ENCODE measurements at places on chromosomes 4 and X.

DNA sequence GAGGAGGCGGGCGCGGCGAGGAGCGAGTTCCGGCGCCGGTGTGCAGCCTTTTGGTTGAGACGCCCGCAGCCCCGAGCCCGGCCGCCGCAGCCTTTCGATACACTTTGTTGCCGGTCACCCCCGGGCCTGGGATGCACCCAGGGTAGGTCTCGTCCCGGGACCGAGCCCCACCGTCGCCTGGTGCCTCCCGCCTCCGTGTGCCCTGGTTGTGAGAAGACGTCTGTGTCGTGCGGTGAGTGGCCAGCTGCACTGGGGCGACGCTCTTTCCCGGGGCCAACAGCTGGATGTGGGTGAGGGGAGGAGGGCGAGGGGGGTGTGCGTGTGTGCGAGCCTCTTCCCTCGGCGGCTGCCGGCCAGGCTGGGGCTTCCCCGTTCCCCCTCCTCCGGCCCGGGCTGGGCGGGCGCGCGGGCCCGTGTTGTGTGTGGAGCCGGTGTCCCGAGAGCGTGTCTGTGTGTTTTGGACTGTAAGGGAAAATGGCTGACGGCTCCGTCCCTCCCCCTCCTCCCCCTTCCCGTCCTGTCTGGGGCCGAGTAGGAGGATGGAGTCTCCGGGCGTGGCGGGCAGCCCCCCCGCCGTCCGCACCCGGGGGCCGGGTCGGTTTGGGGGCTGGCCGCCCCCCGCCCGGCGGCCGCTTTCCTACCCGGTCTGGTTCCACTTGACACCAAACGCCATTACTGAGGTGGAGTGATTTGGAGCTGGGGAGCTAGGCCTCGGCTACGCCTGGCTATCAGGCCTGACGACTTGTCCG, 807 bp downstream of the USP9X start:
- no peak for DNase-seq

DNA sequence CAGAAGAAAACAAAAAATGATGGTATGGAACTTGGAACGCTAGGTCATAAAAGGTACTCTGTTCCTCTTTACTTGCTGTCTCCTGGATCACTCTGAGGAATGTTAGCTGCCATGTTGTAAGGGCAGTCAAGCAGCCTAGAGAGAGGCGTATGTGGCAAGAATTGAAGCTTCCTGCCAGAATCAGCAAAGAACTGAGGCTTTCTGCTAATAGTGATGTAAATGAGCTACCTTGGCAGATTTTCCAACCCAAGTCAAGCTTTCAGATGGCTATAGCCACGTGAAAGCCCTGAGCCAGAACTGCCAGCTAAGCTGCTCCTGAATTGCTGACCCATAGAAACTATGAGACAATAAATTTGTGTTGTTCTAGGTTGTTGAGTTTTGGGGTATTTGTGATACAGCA, 38.7 kb downstream of the AASDH start:
- DNase-seq, result no peak

DNA sequence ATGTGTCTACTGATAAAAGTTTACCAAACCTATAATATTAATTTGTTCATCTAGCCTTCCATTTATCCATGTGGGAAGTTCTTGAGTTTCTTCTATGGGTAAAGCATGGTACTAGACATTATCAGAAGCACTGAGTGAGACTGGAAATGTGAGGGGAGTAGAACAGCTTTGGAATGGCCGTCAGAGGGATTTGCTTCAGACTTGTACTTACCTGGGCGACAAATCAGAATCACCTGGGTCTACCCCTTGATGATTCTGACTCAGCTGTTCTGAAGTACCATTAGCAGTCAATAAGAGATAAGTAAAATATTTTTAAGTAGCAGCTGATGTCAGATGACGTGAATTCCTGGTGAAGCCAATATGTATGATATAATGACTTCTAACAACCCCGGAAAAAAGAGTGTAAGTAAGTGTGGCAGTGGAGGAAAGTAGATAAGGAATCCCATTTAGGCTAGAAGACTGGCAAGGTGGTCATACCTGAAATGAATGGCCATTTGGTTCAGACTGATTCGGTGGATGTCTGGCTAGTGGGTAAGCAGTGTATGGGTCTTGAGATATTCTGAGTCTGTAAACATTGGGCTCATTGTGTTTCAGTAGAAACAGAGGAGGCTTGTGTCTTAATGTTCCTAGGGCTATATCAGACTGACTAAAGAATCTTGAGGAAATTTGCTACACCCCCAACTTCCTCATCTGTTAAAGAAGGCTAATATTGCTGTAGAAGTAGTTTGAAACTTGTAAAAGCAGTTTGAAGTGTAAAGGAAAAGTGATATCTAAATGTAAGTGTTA, 409.2 kb downstream of the NKX6-1 start:
- no peak for DNase-seq

- DNase-seq, result no peak
Observed at GRCh38 chrX:132984058-132984650, 25.7 kb upstream of the HS6ST2 start.

DNA sequence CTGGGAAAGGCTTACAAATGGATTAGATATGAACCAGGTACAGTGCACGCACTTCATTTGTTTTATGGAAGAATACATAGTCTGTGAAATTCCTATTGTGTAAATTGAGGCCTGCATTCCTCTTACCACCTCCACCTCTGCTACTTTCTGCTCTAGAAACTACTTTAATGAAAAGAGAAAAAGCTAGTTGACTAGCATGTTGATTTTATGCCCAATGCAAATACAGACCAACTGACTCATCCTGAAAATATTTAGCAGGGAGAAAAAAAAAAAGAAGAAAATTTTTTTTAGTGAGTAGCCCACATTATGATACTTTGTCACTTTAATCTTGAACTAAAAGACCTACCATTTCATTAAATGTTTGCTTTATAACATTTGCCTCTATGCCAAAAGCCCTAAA, 41.2 kb downstream of the DCLK2 start:
- no peak for DNase-seq

DNA sequence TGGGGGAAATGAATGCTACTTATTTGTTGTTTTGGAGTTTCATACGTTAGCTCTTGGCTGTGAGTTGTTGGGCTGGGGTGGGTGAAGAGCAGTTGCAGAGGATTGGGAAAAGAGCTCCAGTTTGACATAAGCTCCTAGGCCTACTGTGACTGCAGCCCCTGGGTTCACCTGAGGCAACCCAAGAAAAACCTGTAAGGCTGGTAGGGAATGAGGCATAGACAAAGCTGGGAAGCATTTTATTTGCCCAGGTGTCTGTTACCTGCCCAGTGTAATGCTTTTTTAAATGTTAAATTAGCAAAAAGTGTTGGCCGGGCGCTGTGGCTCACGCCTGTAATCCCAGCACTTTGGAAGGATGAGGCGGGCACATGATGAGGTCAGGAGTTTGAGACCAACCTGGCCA, 160.0 kb downstream of the FHIP1A start:
- DNase-seq, result no peak

DNA sequence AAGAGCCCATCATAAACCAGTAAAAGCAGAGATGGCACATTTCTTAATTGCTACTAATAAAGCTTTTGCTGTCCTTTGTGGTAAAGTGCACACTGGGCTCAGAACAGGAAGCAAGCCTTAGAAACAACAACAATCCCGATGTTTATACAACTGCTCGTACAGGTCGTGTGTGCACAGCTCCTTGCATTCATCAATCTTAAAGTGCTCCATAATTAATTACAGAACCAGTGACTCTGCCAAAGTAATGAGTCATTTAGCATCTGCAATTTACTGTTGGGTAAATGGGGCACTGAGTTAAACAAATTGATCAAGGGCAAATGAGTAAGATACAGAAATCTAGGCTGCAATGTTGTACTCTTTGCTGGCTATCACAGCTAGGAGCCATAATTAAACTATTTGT, 61.3 kb upstream of the TXK start:
- DNase-seq, result no peak

GRCh38 chrX:12245650-12246645, 107.7 kb downstream of the FRMPD4 start:
- no peak for DNase-seq

GRCh38 chrX:24334461-24334860, 20.6 kb upstream of the SUPT20HL2 start:
- no peak for DNase-seq

DNA sequence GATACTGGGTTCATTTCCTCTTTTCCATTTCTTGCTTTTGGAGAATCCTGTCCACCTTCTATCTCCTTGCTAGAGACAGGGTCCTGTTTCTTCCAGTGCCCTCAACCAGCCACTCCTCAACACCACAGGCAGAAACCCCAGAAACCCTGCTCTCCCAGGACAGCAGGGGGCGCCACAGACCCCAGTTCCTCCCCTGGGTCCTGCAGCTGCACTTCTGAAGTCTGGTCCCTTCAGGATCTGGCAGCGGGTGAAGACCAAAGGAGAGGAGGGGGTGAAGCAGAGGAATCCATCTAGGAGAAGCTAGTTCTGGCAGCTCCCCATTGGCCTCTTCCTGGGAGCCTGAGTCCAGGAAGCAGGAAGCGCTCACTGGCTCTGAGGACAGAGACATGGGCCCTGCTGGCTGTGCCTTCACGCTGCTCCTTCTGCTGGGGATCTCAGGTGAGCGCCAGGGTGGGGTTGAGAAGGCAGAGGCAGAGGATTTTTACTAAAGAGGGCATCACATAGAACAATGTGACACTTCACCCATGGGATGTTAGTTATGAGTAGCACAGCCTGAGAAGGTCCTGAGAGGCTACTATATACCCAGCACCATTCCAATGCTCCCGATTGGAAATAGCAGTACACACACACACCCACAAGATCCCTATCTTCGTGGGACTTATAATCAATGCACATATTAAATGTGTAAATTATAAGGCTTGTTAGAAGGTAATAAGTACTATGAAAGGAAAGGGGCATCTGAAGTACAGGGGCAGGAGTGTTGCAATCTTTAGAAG, at the start of gene PRSS48:
TSS of gene PRSS48 (plus strand) at position 375 of the 776 bp plus-strand sequence. CDS start at position 387, 12 bp downstream.
- no peak for DNase-seq

DNA sequence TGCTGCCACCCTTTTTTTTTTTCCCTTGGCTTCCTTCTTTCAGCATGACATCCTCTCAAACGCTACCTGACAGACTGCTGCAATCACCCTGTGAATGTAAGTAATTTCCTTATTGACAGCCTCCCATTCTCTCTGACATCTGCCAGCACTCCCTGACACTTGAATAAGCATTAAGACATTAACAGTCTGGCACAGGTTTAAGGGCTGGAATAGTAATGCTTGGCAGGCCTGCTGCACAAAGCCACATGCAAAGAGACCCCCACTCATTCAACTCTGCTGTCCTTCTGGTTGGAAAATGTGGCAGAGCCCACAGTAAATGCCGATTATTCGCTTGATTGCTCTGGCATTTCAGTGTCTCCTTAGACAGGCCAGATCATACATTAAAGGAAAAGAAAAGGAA, 28.1 kb upstream of the RASGEF1B start:
- no peak for DNase-seq

GRCh38 chr4:124862261-124862660, 149.7 kb upstream of the ANKRD50 start:
- DNase-seq, result no peak

- no peak for DNase-seq
Observed at GRCh38 chr4:114081783-114082182, 102.3 kb upstream of the ARSJ start.

- no peak for DNase-seq
Observed at GRCh38 chr4:113537628-113538027, 223.9 kb downstream of the CAMK2D start.

GRCh38 chr4:122705547-122706117, 26.9 kb upstream of the BBS12 start:
- no peak for DNase-seq

- DNase-seq, result no peak
Observed at GRCh38 chr4:177108708-177109107, 201.0 kb upstream of the NEIL3 start.

DNA sequence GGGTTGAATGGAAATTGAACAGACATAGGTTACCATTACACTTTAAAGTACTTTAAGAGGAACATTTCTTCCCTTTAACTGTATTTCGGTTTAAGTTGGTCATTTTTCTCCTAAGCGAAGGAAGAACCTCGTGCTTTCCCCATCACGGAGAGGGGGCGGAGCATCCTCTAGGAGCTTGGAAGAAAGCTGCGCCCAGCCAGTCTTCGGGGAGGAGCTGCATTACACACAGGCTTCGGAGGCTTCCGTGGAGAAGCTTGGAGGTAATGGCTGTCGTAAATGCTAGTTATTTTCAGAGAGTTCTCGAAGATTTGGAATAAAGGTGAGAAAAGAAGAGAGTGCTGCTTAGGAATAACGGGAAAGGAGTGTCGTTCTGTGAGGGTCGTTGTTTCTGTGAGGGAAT, at the start of gene PWWP3B:
TSS of gene PWWP3B (plus strand) at position 199 of the 400 bp plus-strand sequence. CDS start 37,128 bp downstream, outside the sequence.
- DNase-seq, result no peak

GRCh38 chr4:154999950-155000578, 208.4 kb upstream of the NPY2R start:
- no peak for DNase-seq

Data from epithelial cell of prostate (primary cell).